ENCODE measurements at places on chromosomes 2 and 18. TPM values are rescaled to one million over a fixed set of nuclear protein-coding genes. Genes with fewer than 3 reads are reported as not detected.

DNA sequence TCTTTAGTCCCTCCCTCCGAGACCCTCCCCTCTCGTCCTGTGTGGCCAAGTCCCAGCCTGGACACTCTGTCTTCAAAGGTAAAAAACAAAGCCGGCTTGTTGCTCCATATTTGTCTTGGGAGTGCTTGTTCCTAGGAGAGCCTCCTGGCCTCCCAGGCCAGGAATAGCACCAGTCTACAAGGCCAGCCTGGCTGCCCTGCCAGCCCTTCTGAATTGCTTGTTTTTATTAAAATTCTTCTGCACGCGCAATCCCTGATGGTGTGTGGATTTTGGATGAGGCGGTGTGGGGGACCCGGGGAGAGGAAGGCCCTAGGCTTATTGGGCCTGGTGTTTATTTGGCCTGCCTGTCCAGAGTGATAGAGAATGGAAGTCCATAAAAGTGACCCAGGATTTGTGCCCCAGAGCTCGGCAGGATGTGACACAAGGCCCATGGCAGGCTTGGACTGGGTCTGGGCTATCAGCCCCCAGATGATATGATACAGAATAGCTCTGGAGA is 297.3 kb downstream of the CYP26B1 start:
- no peaks in the 10 kb centered on the region for H3K36me3 ChIP-seq
- no peak for DNase-seq
- H3K27me3 ChIP-seq: peaks cover 11% of the 10 kb centered on the region

GRCh38 chr2:233850745-233851144 is 3.6 kb downstream of the HJURP start:
- no peak overlapping the region for H3K4me3 ChIP-seq
- peaks cover 7% of the 10 kb centered on the region for H3K36me3 ChIP-seq
- H3K27ac ChIP-seq: no peak overlapping the region
- no peaks in the 10 kb centered on the region for H3K27me3 ChIP-seq

DNA sequence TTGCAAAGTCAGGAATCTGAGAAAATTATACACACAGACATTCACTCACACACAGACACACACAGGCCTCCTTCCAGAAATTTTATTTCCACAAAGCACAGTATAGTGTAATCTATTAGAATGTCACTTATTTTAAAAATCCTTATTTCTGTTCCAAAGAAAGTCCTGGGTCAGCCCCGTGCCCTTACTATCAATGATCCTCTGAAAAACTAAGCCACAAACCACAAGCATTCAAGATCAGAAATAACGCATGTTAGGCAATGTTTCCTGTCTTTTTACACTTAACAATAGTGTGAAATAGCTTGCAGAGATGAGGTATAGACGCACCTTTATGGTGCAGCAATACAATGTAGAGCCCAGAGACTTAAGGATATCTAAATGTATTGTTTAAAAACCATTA is 25.8 kb downstream of the TBC1D8 start:
- H3K27me3 ChIP-seq: no peaks in the 10 kb centered on the region
- peaks cover 2% of the 10 kb centered on the region for H3K36me3 ChIP-seq
- peak overlapping the region; percentile 78 for H3K27ac ChIP-seq

The AQP4 gene
- total RNA-seq: 1.7 TPM

DNA sequence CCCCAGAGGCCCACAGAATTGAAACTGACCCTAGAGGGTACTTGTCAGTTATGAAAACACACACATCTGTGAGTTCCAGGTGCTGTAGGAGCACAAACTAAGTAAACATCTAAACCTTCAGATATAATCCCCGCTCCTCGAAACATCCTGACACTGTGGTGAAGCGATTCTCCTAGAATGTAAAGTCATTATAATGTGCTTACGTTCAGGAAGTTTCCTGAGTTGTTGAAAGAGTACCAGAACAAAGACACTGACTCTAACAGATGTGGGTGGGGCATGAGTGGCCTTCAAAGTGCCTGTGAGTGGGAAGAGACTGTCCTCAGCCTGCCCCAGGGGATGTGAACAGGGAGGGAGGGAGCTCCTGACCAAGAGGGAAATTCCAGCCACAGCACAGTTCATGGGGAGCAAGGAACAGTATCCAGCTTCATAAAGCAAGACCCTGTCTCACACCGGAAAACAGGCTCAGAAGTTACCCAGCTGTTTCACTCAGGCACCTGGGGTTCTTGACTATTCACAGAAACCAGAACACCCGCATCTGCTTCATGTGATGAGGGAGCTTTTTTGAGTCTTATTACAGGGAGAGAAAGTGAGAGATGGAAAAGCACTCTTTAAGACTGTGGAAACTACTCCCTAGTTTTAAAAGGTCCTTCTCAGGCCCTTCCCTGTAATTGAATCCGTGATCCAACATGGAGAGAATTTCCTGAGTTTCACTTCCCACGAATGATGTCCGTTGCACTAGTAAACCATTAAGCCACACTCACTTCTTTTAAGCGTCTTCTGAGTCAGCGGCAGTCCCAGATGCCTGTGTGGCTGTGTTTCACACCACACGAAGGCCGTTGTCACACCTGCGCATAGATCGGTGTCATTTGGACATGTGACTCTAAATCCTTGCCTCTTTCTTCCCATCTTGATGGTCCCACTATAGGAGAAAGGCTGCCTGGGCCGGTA is 88.6 kb upstream of the EML6 start:
- H3K4me1 ChIP-seq: peaks cover 4% of the 10 kb centered on the region
- H3K27me3 ChIP-seq: no peaks in the 10 kb centered on the region
- DNase-seq: no peak
- H3K36me3 ChIP-seq: peaks cover 23% of the 10 kb centered on the region

The HTRA2 gene
- 35.9 TPM for total RNA-seq

DNA sequence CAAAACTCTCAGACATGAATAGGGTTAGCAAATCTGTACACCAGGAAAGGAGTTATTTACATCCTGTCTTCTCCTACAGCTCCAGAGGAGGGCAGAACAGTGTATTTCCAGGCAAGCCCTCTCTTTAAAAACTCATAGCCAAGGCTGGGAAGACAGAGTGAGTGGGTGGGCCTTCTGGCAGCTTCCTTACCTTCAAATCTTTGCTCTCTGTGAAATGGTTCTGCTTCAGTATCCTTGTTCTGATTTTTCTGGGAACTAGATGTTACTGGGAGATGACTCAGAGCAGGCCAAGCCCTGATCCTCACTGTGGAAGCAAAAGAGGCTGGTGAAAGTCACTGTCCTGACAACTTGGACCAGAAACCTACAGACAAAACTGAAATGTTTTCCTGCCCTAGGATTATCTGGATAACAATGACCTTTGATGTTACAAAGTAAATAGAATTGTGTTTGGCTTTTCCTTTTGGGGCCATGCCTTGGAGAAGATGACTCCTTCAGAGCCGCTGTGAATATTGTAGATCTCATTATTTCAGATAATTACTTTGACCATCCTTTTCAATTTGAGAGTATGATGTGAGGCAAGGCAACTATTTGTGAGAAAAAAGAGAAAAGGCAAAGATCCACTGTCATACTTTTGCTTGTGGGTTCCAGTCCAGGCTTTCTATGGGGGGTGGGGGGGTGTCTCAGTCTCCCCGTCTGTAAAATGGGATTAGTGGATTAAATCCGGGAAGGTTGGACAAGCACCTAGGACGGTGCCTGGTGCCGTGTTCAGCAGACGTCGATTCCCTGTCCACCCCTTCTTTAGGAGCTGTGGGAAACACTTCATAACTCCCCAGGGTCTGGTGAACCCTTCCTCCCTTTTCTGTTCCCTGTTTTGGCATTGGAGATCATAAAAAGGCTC is 644 bp upstream of the QPCT start:
- no peaks in the 10 kb centered on the region for H3K4me1 ChIP-seq
- H3K27ac ChIP-seq: no peak overlapping the region
- no peak overlapping the region for H3K4me3 ChIP-seq
- DNase-seq: no peak

DNA sequence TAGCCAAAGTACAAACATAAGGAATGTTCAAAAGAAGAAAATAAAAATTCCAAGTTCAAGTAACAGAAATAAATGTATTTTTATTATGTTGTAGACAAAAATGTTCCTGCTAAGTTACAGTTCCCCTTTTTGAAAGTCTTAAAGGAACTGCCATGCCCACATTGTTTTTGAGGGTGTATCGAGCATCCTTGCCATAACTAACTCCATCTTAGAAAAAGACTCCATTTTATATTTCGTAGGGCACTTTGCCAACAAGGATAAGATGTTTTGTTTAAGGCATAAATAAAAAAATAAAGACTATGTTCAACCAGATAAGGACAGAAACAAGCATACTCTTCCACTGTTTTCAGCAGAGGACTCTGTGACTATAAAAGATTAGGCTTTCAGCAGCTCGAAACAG is 67.3 kb downstream of the TMEM237 start:
- no peak for DNase-seq
- no peaks in the 10 kb centered on the region for H3K36me3 ChIP-seq
- H3K27me3 ChIP-seq: no peaks in the 10 kb centered on the region
- no peak overlapping the region for H3K4me3 ChIP-seq
- H3K27ac ChIP-seq: no peak overlapping the region

DNA sequence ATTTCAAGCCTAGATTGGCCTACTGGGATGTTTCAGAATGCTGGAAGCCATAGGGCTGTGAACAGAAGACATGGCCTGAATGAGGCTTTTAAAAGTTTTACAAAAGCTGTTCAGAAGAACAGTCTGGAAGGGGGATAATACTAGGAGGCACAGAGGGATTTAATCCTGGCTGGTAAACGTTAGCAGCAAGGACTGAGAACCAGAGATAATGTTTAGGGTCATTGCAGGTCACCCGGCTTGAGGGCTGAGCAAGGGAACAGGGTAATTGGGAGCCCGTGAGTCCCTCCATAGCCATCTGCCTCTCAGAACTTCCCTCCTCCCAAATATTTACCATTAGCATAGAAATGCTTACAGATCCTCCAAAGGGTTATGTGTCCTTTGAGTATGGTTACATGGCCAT is 765.4 kb downstream of the TMEM182 start:
- H3K4me1 ChIP-seq: no peaks in the 10 kb centered on the region
- no peaks in the 10 kb centered on the region for H3K27me3 ChIP-seq
- no peak for DNase-seq
- no peaks in the 10 kb centered on the region for H3K36me3 ChIP-seq
- no peak overlapping the region for H3K4me3 ChIP-seq

GRCh38 chr2:26847655-26848335 is at the start of gene DPYSL5:
DPYSL5 (plus strand) TSS chr2:26848132; CDS start chr2:26898500, 50,368 bp downstream.
- H3K36me3 ChIP-seq: no peaks in the 10 kb centered on the region
- peak within 1 kb of the TSS; percentile 81 for H3K4me3 ChIP-seq
- H3K4me1 ChIP-seq: peaks cover 13% of the 10 kb centered on the region

DNA sequence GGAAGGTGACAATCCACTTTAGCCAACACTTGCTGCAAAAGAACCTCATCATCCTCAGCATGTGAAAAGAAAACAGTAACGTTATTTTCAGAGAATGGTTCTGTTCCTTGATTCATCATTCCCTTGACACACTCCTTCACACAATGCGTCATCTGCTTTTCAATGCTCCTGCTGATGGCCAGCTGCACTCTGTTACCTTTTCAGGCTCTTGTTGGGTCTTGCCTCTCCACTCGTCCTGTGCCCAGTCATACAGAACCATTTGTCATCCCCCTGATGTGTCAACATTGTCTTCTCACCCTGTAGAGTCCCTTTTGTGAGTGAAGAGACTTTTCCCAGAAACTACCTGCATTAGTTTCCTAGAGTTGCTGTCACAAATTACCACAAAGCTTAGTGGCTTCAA is 12.2 kb upstream of the DTNA start:
- H3K27me3 ChIP-seq: no peaks in the 10 kb centered on the region
- no peak for DNase-seq
- no peak overlapping the region for H3K4me3 ChIP-seq
- peak overlapping the region; percentile 25 for H3K27ac ChIP-seq

- H3K36me3 ChIP-seq: peaks cover 2% of the 10 kb centered on the region
- peaks cover 14% of the 10 kb centered on the region for H3K4me1 ChIP-seq
- peaks cover 27% of the 10 kb centered on the region for H3K27me3 ChIP-seq
Observed at GRCh38 chr2:71689393-71689792, 236.0 kb downstream of the DYSF start.

- no peak for DNase-seq
- no peaks in the 10 kb centered on the region for H3K27me3 ChIP-seq
- H3K27ac ChIP-seq: no peak overlapping the region
- H3K4me1 ChIP-seq: peaks cover 16% of the 10 kb centered on the region
- no peak overlapping the region for H3K4me3 ChIP-seq
Observed at GRCh38 chr2:40105593-40105992, 326.5 kb upstream of the THUMPD2 start.

The CKAP2L gene
- total RNA-seq: 10.3 TPM

DNA sequence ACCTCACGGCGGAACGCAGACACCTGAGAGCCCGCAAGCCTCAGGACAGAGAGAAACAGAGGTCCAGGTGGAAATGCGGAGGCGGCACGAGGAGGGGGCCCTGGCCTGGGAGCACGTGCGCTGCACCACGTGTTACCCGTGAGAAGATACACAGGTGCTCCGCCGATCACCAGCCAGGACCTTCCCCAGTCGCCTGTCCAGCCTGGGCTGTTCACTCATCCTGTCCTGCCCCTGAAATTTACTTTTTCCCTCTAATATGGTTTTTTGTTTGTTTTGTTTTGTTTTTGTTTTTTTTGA is 44.3 kb downstream of the TWIST2 start:
- no peaks in the 10 kb centered on the region for H3K36me3 ChIP-seq
- no peak overlapping the region for H3K27ac ChIP-seq
- DNase-seq: no peak
- H3K4me3 ChIP-seq: no peak overlapping the region
- peaks cover 21% of the 10 kb centered on the region for H3K27me3 ChIP-seq
- H3K4me1 ChIP-seq: peaks cover 2% of the 10 kb centered on the region

- no peaks in the 10 kb centered on the region for H3K36me3 ChIP-seq
- no peak overlapping the region for H3K27ac ChIP-seq
- H3K4me1 ChIP-seq: peaks cover 14% of the 10 kb centered on the region
- H3K27me3 ChIP-seq: peaks cover 40% of the 10 kb centered on the region
- H3K4me3 ChIP-seq: no peak overlapping the region
Observed at GRCh38 chr2:120443946-120444345, 98.0 kb downstream of the INHBB start.

- peaks cover 22% of the 10 kb centered on the region for H3K27me3 ChIP-seq
- H3K27ac ChIP-seq: no peak overlapping the region
- peaks cover 22% of the 10 kb centered on the region for H3K36me3 ChIP-seq
- peaks cover 11% of the 10 kb centered on the region for H3K4me1 ChIP-seq
- DNase-seq: no peak
Observed at GRCh38 chr2:6937582-6937981, 20.4 kb downstream of the RNF144A start.

The DSG4 gene
- total RNA-seq: not detected

The PASK gene
- 57.1 TPM for total RNA-seq

The UGT1A4 gene
- total RNA-seq: not detected
